ENCODE measurements at places on chromosomes 5 and 9.

GRCh38 chr5:142970440-142971030 is 200.4 kb downstream of the ARHGAP26 start:
- no peak for DNase-seq

DNA sequence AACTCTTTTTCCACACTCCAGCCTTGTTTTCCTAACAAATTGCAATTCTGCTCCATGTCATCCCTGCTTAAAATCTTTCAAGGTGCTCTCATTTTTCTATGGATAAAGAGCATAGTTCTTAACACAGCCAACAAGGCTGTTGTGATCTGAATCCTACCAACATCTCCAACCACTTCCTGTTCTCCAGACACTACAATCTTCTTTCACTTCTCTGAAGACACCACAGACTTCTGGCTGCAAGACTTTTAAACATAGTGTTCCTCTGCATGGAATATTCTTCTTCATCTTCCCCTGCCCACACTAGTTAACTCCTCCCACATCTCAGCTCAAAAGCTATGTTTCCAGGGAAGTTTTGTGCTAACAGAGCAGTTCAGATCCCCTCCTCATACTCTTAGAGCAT is 404.8 kb downstream of the MAN2A1 start:
- no peak for DNase-seq

DNA sequence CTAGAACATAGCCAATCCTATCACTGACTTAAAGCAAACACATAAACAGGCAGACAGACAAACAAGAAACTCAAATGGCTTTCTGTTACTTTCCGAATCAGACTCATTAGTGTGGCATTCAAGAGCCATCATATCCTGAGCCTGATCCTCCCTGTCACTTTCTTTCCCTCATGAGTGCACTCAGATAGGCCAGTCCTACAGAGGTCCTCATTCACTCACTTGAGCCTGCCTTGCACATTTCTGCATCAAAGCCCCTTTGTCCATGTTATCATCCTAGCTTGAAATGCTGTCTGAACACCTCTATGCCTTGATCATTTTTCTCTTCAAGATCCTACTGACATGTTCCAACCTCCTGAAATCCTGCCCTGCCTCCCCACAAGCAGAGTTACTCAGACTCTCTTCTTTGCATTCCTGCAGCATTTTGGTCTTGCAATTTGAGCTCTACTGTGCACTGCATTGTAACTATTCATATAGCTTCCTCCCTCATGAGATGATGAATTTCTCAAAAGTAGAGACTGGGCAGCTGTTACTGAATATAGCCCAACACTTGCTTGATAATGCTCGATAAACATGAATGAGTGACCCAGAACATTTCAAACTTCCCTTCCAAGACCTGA is 126.9 kb downstream of the PALM2AKAP2 start:
- peak; percentile 71 for DNase-seq

DNA sequence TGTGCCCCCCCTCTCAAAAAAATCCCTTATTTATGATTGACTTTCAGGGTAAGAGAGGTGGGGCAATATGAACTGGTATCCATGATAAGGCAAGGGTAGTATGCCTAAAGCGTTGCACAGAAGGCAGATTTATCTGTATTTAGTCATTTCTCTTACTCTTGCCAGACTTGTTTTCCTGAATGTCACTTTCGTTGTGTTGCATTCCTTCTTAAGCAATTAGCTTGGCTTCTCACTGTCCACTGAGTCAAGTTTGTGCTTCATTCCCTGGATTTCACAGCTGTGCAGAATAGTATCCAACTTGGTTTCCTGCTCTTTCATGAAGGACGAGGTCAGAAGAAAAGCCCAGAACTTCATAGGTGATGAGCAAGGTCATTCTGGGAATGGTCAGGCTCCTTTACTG is 301.5 kb upstream of the ACTBL2 start:
- DNase-seq = no peak

GRCh38 chr5:119966028-119966427 is 336.7 kb downstream of the FAM170A start:
- peak; percentile 67 for DNase-seq

GRCh38 chr5:135150767-135151166 is 116.7 kb upstream of the PITX1 start:
- DNase-seq = no peak

GRCh38 chr5:42250-42649 is 49.7 kb upstream of the PLEKHG4B start:
- peak; percentile 46 for DNase-seq

GRCh38 chr9:112711050-112711689 is 6.7 kb downstream of the INIP start:
- DNase-seq = peak; percentile 45

DNA sequence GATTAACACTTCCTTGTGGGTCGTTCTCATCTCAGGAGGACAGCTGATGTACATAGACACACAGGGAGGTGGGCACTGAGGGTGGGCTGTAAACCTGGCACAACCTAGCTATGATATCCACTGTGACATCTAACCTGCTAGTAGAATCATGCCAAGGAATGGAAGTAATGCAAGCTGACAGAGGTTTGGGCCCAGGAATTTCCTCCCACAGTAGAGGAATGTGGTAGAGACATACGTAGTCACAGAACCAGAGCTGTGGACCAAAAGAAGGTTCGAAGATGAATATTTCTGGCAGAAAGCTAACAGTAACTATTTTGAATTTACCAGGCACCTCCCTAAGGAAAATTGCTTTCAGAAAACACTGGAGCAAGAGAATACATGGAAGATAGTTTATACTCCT is 15.2 kb upstream of the DNAJC25 start:
- no peak for DNase-seq

- DNase-seq = peak; percentile 29
Observed at GRCh38 chr9:129549139-129549538, 71.8 kb downstream of the C9orf50 start.

GRCh38 chr9:11755951-11756350 is 937.2 kb upstream of the TYRP1 start:
- peak; percentile 57 for DNase-seq

DNA sequence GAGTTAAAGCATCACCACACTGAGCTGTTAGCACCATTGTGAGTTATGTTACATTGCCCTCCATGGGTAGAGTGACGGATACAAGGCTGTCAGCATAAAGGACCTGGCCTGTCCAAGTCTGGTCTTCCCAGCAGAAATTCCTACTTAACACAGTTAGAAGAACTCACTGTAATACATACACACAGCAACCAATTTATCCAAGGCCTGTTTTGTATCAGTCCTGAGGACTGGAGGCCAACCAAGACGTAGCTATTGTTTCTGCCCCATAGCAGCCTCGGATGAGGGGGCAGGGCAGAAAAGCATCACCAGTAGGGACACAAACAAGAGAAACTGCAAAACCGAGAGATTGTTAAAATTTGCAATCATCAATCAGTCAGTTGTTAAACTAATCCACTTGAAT is 66.0 kb upstream of the CKMT2 start:
- no peak for DNase-seq

GRCh38 chr9:123305879-123306278 is 37.5 kb upstream of the STRBP start:
- DNase-seq = no peak
